ENCODE measurements at places on chromosomes 2 and 18.

GRCh38 chr2:179434357-179434756 is 169.7 kb upstream of the SESTD1 start:
- no peak for DNase-seq

DNA sequence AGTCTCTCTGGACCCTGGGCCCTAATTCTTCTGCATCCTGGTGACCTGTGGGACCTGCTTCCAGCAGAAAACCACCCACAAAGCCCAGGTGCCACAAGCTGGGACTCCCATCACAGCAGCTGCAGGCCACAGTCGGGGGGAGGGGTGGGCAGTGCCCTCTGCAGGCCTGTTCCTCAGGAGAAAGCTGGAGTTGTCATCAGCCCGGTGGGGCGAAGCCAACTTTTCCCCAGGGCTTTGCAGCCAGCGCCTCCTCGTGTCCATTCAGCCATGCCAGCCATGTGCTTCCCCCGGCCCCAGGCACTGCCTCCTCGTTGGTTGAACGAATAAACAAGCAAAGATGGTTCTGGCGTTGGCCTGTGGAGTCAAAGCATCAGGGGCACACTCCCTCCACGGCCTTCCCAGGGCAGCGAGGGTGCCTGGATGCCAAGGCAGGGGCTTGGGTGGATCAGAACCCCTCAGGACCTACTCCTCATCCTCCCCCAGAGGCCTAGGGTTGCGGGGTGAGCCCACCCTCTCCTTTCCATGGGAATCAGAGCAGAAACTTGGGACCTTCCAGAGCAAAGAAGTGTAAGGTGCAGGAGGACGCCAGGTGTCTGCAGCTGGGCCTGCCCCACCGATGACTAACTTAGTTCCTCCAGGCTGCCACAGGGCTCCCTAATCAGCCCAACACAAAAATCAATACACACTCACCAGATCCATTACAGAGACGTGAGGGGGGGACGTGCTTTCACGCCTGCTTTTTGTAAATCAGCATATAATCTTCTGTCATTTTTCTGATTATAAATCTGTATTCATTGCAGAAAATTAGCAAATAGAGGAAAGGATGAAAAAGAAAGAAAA is 75.7 kb upstream of the RAB6C start:
- DNase-seq = no peak

- peak; percentile 66 for DNase-seq
Observed at GRCh38 chr2:101473911-101474701, 806 bp downstream of the RFX8 start.

- no peak for DNase-seq
Observed at GRCh38 chr2:161733025-161733424, 108.8 kb downstream of the SLC4A10 start.

DNA sequence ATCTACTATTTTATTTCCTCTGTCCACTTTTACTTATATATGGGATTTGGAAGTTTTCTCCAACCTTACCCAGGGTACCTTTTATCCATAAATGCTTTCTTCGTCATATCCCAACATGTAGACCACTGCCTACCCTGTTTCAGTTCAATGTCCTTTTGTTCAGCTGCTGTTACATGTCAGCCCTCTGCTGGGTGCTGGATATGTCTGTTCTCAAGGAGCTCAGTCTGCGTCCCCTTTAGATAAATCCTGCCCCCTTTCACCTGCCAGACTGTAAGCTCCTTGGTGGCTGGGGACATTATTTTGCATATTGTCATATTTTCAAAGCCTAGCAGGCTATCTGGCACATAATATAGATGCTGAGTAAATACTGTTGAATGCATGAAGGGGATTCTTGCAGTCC is 53.2 kb downstream of the NEMP2 start:
- no peak for DNase-seq

DNA sequence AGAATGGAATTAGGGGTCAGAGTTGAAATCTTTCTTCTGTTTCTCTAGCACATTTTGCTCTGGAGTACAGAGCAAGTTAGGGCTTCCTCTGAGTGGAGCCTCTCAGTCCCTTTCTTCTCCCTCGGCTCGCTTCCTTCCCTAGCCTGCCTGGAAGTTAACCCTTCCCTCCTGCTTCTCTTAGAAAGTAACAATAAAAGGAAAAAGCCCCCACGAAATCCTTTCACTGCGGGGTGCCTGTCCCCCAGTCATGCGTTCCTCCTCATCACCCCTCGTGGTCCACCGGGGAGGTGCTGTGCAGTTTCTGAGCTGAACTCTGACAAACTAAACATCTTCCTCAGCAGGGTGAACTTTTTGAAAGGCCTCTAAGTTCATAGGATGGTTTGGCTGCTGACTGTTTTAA is 2.0 kb downstream of the IGFBP2 start:
- DNase-seq = no peak

DNA sequence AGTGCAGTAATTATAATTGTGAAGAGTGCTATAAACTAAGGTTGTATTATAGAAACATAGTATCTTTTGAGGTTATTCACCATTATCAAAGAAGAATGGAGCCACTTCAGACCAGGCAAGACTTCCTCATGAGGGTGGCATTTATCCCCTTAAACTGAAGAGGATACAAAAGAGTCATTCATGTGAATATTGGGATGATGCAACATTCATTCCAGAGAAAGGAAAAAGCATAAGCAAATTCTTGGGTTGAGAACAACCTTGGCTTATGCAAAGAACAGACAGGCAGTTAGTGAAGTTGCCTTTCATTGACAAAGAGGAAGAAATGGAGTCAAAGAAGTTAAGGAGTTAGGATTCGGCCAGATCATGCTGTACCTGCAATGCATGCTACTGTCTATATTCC is 682.5 kb downstream of the MBD2 start:
- no peak for DNase-seq

- peak; percentile 20 for DNase-seq
Observed at GRCh38 chr2:69208023-69208595, 178.9 kb downstream of the GFPT1 start.

DNA sequence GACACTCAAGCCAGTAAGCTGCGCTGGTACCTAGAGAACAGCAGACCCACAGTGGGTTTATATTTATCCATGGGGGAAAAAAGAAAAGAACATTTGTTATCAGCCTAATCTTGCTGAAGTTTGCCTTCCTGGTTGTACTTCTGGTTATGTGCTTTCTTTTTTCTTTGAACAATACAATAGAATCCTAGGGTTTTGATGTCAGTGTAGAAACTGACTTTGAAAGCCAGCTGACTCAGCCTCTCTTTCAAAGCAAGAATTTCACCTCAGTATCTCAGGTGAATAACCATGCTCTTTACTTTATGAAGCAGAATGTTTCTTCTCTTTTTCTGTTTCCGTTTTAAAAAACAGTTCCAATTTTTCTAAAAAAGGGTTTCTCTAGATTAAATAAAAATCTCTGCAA is 78.4 kb downstream of the CD8B2 start:
- DNase-seq = no peak

DNA sequence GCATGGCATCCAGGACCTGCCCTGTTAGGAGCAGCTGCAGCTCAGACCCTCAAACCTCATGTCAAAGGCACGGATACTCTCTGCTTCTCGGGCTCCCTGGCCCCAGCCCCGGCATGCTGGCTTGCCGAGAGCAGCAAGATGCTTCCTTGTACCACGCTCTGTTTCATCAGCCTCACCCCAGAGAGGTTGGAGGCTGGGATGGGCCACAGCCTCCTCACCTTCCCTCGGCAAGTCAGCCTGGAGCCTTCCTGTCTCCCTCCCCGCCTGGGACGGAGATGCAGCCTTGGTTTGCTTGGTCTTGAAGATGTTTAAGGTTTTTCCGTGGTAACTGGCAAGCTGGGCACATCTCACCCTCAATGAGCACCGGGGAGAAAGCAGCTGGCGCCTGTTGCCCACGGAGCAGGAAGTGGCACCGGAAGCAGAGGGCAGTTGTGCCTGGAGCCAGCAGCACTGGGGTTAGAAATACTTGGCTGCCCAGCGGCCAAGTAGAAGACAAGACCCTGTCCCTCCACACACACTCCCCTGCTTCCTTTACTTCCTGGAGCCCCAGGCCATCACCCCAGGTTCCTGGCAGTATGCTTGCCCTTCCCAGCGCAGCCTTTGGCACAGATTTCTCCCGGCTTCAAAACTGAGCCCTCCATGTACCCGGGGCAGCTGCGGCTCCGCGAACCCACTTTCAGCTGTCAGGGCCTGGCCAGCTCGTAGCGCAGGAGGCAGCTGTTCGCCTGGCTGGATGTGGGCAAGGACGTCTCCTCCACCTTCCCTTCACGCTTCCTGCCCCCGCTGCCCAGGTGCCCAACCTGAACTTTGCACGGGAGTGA is 17.4 kb downstream of the FBLN7 start:
- no peak for DNase-seq

DNA sequence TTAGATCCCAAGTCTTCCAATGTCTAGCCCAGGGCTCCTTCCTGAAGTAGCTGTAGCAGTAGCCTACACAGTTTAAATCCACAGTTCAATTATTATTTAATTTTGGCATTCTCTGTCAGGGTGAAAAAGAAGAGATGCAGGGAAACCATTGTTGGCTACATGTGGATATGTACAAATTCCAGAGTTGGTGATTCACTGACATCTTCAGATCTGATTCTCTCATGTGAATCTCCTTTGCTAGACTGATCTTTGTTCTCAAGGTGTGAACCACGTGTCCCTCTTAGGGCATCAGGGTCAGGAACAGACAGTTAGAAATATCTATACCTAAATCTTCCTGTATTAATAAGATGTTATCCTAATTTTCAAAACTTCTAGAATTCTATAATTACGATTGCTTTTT is 36.7 kb downstream of the ADCYAP1 start:
- no peak for DNase-seq

DNA sequence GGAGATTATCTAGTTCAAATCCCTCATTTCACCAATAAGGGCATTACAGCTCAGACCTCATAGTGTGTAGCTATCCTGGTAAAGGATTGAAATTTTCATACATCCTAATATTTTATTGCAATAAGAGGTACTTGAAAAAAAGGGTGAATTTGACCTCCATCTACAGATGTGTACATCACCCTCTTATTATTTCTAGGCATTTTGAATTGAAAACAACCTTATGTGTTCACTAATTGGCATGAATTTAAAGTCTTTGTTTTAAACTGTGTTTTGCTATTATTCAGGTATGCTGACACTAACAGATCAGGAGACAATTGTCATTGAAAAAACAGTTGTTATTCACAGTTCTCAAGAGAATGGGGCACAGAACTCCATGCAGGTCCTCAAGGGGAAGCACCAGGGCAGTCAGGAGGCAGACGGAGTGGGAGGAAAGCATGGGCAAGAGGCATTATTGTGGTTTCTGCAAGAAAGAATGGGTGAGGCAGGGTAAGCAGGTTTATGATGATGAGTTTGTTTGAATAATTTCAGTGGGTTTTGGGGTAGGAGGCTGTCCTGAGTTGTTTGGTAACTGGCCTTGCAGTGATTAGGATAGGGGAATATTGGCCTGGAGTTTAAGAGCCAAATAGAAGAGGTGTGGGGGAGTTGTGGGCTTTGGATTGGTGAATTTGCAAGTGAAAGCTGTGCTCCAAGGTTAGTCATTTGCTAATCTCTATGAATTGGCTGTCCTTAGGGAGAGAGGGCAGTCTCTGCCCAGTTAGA is 194.6 kb downstream of the GPD2 start:
- no peak for DNase-seq

GRCh38 chr2:181046833-181047232 is 66.4 kb downstream of the UBE2E3 start:
- DNase-seq = no peak

GRCh38 chr18:45325778-45326177 is 289.5 kb upstream of the SLC14A2 start:
- DNase-seq = no peak

GRCh38 chr2:29278966-29279365 is 163.8 kb downstream of the CLIP4 start:
- no peak for DNase-seq

DNA sequence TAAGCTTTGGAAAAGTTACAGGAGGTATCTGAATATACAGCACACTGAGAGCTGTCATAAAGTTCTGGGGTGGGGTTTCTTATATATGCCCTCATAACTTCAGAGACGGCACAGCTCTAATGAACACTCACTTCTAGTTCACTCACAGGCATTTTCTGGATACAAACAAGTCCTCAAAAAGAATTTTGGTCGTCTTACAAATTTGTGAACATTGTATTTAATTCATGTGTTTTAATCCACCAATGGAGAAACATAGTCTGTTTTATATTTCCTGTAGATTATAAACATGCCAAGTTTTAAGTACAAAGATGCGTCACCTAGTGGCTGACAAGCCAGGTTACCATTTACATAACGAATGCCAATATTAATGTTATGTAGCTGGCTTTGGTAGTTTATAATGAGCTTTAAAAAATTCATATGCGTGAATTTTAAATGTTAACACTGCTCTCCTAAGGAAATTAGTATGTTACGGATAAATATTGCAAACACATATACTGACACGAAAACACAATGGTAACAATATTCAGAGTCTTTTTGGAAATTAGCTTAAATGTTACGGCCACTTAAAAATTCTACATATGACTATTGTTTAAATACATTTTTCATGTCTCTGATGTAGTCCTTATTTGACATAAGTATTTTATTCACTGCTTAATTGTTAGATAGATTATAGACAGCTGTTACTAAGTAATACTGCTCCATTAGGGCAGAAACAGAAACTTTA is 2.5 kb downstream of the COL3A1 start:
- peak; percentile 54 for DNase-seq

DNA sequence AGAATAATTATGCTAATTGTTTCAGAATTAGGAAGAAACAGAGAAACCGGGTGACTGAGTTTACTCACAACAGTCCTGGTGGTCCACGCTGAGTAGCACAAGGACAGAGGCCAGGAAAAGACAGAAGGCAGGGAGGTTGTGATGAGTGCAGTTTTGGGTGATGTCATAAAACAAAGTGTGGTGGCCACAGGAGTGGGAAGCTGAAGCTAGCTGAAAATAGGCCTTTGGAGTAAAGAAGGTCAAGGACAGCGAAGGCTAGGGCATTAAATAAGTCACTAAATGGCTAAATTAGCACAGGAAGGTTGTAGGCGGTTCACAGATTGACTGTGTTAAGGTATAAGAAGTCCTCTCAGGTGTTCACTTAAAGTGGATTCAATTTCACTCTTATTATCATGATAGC is 120.9 kb upstream of the TTN start:
- no peak for DNase-seq

DNA sequence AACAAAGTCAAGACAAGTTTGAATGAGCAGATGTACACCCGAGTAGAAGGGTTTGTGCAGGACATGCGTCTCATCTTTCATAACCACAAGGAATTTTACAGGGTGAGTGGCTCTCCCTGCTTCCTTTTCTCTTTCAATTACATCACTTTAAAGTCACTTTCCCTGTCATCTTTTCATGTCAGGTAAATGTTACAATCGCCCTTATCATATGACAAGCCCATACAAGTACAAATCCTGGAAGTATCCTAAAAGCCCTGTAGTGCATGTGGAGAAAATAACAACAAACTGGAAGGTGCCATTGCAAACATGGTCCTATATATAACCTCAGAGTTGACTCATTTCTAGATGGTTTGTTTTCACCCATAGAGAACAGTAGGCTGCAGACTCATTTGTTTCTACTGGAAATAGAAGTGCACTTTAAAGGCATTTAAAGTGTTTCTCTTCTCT is 126.0 kb downstream of the SP100 start:
- DNase-seq = peak; percentile 32

GRCh38 chr2:238108423-238109183 is 8.5 kb downstream of the ESPNL start:
- no peak for DNase-seq

- DNase-seq = peak; percentile 35
Observed at GRCh38 chr18:41992066-41992465, 37.0 kb downstream of the PIK3C3 start.

All from fibroblast of lung (primary cell).